Stimulated activated CD4-positive, alpha-beta T cell treated with anti-CD3 and anti-CD28 coated beads, Interleukin-12 subunit alpha, Interleukin-12 subunit beta, amount 100 ng/mL, for 4 hours (primary cell): ENCODE measurements at places on chromosomes 2 and 18.
A peak's percentile ranks its signal among the peaks of the same experiment; 100 is the strongest.

GRCh38 chr2:236636714-236637470, 67.3 kb downstream of the ACKR3 start:
- DNase-seq = no peak

DNA sequence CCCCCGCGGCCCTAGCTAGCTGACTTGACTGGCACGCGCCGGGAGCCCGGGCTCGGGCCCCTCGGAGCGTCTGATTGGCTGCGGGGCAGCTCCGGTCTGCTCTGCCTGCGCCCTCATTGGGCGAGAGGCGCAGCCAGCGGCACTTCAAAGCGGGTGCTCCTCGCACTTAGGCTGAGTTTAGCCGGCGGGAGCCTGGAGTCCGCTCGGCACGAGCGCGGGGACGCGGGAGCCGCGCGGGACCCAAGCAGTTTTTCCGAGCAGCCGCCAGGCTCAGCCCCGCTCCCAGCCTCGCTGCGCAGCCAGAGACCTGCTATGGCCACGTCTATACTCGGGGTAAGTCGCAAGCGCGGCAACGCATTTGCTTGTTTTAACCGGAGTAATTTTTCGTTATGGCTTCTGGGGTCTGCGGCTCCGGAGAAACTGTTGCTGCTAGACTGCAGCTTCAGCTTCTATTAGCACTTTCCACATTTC, at the start of gene SP9:
Gene SP9, plus strand, starts transcription at position 174 of the 471 bp plus-strand sequence. Its CDS starts 139 bp downstream, at position 313.
- DNase-seq = no peak

- DNase-seq = no peak
Measured at GRCh38 chr18:45384962-45385315, 230.3 kb upstream of the SLC14A2 start.

GRCh38 chr18:51068105-51068504, 38.1 kb downstream of the SMAD4 start:
- no peak for DNase-seq

DNA sequence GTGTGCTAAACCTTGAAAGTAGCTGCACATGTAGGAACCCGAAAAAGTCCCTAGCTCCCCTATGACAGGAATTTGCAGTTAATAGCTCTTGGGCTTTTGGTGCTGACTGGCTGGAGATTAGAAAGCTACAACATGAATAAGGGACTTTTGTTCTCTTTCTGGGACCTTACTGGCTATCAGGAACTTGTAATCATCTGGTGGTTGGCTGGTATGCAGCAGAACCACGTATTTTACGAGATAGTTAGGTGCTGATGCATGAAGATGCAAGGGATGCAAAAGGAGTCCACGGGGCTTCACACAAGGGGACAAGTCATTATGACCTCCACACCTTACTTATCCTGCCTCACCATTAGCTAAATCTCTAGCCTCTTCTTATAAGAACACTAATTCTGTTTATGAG, 190.2 kb upstream of the NRXN1 start:
- no peak for DNase-seq

DNA sequence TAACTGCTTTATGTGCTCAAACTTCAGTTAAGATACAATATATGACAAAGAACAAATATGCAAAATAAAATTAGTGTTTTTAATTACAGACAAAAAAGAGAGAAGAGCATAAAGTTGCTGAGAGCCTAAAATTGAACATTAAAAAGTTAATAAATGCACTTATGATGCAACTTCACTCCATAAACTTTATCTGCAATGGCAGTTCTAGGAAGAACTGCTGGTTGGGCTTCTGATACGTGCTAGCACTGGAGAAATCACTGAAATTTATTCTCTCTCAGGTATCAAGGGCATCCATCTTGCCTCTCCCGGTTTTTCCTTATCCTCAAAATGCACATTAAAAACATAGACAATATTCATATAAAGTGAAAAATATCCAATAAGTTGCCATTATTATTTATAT, 35.7 kb downstream of the MYO3B start:
- no peak for DNase-seq

DNA sequence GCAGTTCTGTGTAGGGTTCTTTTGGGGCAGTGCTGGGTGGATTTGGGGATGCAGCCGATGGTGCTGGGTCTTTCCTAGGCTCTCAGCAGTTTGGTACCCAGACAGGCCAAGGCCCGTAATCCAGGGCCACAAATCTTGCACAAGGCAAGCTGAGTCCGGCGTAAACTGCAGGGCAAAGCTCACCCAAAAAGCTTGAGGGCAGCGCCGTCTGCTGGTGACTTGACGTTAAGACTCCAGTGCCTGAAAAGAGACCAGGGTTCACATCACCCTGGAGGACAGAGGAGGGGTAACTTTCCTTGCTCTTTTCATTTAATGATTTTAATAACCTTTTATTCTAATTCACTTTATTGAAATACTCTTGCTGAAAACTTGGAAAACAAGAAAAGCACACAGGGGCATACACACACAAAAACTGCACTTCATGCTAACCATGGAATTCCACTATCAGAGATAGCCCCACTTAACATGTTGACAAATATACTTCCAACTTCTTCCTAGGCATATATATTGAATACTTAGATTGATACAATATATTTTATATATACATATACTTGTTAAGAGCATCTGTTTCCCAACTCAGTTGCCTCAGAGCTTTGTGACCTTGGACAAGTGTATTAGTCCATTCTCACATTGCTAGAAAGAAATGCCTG, 38.9 kb downstream of the CNGA3 start:
- DNase-seq = peak; percentile 67

GRCh38 chr2:101614127-101614759, 83.3 kb upstream of the MAP4K4 start:
- DNase-seq = no peak

DNA sequence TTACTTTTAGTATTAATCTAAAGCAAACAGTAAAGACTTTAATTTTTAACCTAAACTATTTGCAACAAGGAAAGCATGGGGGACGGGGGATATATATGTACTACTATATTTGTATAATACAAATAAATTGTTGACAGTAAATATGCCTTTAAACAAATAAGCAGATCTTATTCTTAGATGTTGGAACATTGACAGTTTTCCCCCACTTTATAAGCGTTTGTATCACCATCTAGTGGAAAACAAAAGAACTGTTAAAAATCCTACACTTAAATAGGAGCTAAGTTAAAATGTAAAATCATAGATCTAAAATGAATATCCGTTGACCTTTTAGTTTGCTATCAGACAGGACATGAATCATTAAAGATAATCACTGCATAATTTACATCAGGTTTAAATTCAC, 50.0 kb downstream of the RBBP8 start:
- no peak for DNase-seq

DNA sequence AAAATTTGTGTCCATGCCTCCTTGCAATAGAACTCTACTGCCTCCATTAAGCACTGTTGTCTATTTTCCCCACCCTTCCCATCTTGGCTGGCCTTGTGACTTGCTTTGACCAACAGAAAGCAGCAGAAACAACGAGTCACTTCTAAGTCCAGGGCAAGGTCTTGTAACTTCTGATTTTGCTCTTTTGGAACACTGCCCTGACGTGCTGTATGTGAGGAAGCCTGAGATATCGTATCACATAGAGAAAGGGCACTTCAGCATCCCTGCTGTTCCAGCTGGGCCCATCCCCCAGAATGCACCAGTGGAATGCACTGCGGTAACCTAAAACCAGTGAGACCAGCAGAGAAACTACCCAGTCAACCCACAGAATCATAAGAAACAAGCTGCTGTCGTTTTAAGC, 28.1 kb downstream of the NCKAP1 start:
- no peak for DNase-seq
